ENCODE measurements at places on chromosomes 13 and 19. TPM values are rescaled to one million over a fixed set of nuclear protein-coding genes. Genes with fewer than 3 reads are reported as not detected.

The SPIB gene
- 1.6 TPM for polyA plus RNA-seq

The OVOL3 gene
- polyA plus RNA-seq: not detected

The IL4I1 gene
- polyA plus RNA-seq: 3.6 TPM

The ZNF497 gene
- 4.0 TPM for polyA plus RNA-seq

The ATP8A2 gene
- 7.4 TPM for polyA plus RNA-seq

The TSHZ3 gene
- 13.9 TPM for polyA plus RNA-seq

The ZNF420 gene
- 21.2 TPM for polyA plus RNA-seq

The CYP2B6 gene
- polyA plus RNA-seq: 3.3 TPM

The TPRX2 gene
- not detected for polyA plus RNA-seq

The NKG7 gene
- 1.3 TPM for polyA plus RNA-seq

The GRIN3B gene
- polyA plus RNA-seq: 0.63 TPM

The CEACAM3 gene
- not detected for polyA plus RNA-seq

The ANO8 gene
- 10.2 TPM for polyA plus RNA-seq

The RNF113B gene
- not detected for polyA plus RNA-seq

The SHISA7 gene
- 0.11 TPM for polyA plus RNA-seq

The ERICH6B gene
- polyA plus RNA-seq: 2.5 TPM

The CCDC97 gene
- 33.1 TPM for polyA plus RNA-seq

The TNFSF13B gene
- 2.1 TPM for polyA plus RNA-seq

The PRTN3 gene
- polyA plus RNA-seq: 0.77 TPM

The KLK12 gene
- 0.06 TPM for polyA plus RNA-seq

The LRRC25 gene
- 1.2 TPM for polyA plus RNA-seq

The KEAP1 gene
- polyA plus RNA-seq: 77.8 TPM

The RRAS gene
- polyA plus RNA-seq: 23.7 TPM

The FUZ gene
- 32.3 TPM for polyA plus RNA-seq

The PRRG2 gene
- polyA plus RNA-seq: 9.3 TPM

The APLP1 gene
- polyA plus RNA-seq: 33.2 TPM

The RELB gene
- 7.7 TPM for polyA plus RNA-seq
